ENCODE measurements at places on chromosomes 1 and 21.

DNA sequence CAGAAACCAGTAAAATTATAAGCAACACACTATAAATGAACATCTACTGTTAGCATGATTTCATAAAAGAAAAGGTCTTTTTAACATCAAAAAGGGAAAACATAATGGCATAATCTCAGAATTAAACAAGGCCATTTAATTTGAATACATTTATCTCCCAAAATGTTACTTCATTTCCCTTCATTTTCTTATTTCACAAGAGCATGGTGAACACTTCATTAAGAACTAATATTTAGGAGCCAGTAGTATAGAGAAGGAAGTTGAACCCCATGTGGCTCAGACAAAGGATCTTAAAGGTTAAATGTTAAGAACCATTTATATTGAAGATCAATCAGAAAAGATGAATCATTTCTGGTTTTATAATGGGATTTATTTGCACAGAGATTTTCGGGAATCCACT, 981.7 kb downstream of the TTLL7 start:
- no peak for DNase-seq

GRCh38 chr1:160186729-160187128, 3.6 kb upstream of the CASQ1 start:
- DNase-seq, result no peak

GRCh38 chr1:159879977-159880376, 17.5 kb upstream of the VSIG8 start:
- no peak for DNase-seq

GRCh38 chr1:5444396-5444795, 547.8 kb downstream of the NPHP4 start:
- no peak for DNase-seq

DNA sequence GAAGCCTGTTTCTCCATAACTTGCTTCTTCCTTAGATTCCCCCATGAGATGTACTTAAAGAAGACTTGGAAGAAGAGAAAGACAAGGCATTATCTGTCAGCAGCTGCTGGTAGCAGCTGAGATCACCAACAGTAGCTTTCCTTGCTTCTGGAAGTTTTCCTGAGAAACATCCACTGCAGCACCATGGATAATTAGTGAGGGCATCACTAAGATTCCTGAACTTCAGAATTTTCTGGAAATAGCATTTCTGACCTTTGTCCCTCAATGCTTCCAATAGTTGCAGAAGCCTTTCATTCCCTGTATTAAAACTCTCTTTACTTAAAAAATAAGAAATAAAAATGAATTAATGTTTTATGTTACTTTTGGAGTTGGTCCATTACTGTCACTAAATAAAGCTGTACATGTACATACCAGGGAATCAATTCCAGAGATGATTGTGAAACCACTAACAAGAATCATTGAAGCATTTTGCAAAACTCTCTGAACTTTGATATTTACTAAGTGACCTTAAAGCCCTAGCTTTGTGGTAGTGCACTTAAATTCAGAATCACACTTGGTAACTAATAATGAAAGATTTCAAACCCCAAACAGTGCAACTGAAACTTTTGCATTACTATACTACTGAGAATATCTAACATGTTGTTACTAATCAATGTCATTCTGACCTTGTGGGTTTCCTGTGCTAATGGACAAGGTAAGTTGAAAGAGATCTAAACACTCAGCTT, at the start of gene CFHR4:
CFHR4 (plus strand) TSS at position 538 of the 725 bp plus-strand sequence; CDS start at position 637, 99 bp downstream.
- DNase-seq, result no peak

Measured in stimulated activated naive CD4-positive, alpha-beta T cell treated with Interleukin-2 at 50 U/mL for 16 hours (primary cell).